ENCODE measurements at places on chromosomes 1 and 21.

- no peak for DNase-seq
These were observed 78.9 kb upstream of the SLC45A1 start for GRCh38 chr1:8239039-8239305.

GRCh38 chr1:154867064-154867825 lies 2.8 kb downstream of the KCNN3 start:
- no peak for DNase-seq

DNA sequence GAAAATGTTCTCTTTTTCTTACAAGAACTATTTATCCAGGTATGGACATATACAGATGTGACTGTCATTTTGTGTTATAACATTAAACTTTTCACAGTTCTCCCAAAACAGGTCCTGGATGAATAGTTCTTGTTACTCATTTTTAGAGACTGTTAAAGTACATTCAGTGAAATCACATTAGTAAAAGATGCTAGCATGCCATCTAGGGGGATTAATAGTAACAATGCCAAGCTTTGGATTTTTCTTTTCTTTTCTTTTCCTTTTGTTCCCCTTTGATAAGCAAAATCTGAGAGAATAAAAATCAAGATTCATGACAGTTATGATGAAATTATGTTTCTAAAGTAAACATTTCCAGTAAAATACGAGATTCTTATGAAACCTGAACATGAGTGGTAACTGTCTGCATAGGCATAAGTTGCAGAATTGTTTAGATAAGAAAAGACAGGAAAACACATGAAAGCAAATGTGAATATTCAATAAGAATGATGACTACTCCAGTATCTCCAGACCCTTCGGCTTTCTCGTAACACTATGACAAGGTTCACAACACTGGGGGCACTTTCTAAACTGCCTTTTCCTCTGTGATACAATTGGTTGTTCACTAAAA lies 77.5 kb downstream of the TPR start:
- DNase-seq: no peak

DNA sequence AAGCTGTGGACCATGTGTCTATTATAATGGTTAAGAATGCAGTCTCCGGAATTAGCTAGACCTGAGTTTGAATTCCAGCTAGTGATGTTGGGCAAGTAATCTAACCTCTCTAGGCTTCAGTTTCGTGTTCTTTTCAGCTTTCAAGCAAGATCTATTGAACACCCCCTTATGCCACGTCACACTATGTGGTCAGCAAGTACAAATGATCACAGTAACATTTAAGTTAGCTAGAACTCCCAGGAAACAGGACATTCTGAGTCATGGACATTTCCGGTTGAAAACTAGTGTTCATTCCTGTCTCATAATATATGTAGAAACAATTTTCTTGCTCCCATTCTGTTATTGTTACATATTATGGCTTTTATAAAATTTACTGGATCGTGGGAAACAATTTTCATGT lies 34.0 kb upstream of the NHLH2 start:
- DNase-seq: no peak

DNA sequence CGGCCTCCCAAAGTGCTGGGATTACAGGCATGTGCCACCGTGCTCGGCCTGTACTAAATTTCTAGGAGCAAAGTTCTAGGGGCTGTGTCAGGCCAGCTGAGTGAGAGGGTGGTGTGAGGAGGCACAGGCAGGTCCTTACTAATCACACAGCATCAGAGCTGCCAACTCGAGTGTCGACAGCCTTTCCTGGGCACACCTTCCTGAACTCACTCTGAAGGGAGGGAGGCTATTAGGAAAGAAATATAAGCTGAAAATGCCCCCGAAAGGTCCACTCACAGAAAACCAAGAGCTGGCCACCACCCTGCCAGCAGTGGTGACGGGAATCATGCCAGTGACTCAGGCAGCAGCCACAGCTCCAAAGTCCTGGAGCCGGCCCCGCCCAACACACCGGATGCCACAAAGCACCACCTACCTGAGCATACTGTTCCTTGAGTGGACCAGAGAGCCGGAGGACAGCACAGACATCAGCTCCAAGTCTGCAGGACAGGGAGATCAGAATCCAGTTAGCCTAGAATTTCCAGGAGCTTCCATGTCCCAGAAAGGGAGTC lies 4.5 kb downstream of the PMVK start:
- no peak for DNase-seq

DNA sequence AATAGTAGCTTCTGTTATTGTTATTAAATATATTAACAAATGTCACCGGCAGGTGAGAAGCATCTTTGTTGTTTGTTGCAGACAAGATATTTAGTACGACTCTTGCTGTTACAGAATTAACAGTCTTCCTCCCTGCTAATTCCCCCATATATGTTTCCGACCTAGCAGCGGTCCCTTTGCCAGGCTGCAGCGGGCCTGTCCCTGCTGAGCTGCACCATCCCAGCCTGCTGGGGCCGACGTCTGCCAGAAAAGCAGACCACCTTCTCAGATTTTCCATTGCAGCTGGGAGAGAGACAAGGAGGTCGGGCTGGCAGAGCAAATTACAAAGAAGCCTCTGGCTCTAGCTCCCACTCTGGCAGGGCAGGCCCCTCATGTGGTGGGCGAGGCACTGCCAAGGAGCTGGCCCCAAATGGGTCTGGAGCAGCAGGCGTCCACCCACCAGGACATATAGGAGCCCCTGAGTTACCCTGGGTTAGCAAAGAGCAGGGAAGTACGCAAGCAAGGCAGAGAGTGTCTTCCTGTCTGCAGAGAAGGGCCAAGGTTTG lies 142.7 kb downstream of the FOXD2 start:
- DNase-seq: no peak

GRCh38 chr1:87131809-87132283 lies 196.8 kb upstream of the LMO4 start:
- peak; percentile 63 for DNase-seq

- no peak for DNase-seq
These were observed 135.6 kb upstream of the SYT6 start for GRCh38 chr1:114289306-114289705.

DNA sequence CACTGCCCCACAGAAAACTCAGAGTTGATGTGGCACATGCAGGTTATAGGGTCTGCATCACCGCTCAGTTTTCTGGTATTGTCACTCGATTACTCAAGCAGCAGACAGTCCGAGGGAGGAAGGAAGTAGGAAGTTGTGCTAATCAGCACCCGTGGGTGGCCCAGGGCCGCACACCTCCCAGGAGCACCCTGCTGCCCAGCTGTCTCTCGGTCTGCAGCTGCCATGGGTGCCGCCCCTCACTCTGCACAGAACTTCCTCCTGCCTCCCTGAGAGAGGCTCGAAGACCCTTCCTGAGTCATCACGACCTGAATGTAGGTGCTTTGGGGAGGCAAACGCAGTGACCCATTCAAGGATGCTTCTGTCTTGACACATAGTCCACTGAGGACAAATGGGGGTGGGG lies 4.2 kb upstream of the TFF3 start:
- no peak for DNase-seq

DNA sequence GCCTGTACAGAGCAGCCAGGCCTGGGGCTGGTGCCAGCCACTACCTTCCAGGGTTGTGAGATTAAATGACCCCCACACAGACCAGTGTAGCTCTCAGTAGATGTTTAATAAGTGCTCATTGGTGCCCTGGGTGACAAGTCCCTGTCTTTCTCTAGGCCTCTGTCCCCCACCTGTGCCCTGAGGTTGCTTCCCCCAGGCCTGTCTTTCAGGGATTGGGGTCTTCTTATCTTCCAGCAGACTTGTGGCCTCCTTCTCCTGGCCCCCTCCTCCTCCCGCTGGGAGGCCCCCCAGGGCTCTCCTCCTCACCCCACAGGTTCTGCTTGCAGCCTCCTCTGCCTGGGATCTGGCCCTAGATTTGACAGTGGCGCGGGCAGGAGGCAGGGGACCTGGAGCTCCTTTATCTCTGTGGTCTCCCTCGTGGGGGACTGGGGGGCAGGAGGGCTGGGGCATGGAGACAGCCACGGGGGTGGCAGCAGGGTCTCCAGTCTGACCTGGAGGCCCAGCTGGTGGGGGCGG lies 40.3 kb downstream of the EPHA2 start:
- no peak for DNase-seq

DNA sequence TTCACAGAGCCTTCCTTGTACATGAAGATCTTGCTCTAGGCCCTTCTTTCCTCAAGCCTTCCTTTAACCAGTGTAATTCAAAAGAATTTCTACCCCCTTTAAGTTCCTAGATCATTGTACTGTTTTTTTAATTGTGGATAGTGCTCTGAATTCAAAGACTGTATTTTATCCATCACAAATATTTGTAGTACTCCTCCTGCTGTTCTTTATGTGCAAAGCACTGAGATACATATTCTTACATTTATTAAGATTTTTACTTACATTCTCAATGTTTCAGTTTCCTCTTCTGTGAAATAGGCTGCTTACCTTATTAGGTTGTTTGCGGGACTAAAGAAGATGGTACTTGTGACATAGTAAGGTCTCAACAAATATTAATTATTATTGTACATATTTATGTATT lies 168.8 kb upstream of the PDE4B start:
- DNase-seq: no peak

DNA sequence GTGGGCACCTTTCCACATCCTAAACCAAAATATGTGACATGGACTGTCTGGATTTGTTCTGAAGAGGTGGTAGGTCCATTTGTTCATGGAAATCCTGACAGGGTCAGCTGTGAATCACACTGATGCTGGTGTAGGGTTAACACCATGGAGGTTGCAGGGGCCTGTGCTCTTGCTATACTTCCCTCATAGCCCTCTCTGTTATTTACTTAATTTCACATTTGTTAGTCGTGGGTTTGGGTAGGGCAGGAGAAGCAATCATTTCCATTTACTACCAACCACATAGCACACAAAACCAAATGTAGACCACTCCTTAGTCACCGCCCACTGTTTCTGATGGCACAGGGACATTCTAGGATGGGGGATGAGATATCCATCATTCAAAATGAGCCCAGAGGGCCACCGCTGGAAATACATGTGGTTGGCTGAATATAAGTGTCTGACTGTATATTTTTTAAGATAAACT lies 61.8 kb upstream of the POU2F1 start:
- DNase-seq: no peak

- no peak for DNase-seq
These were observed 7.2 kb downstream of the LGALS8 start for GRCh38 chr1:236530959-236531358.

GRCh38 chr1:7594002-7594713 lies 176.9 kb upstream of the VAMP3 start:
- DNase-seq: no peak

DNA sequence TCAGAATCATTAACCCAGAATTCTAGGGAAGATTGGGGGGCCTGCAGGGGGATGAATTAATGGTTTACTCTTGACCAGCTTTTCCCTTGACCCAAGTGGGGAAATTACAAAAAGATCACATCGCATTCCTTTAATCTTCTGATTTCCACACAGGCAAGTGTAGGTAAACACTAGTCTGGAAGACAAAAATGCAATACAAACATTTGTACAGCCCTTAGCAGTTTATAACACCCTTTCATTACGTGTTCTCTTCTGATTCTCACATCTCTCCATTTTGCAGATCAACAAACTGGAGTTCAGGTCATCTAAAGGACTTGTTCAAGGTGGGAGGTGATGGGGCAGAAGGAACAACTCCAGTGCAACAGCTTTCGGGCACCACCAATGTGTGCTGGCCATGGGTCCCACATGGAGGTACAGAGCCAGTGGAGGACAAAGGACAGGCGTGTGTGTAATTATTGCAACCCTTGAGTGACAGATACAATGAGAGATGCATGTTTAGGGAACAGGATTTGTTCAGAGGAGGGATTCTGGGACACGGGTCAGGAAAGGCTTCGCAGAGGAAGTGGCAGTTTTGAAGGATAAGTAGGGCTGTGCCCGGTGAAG lies 20.4 kb downstream of the ATF3 start:
- DNase-seq: no peak

DNA sequence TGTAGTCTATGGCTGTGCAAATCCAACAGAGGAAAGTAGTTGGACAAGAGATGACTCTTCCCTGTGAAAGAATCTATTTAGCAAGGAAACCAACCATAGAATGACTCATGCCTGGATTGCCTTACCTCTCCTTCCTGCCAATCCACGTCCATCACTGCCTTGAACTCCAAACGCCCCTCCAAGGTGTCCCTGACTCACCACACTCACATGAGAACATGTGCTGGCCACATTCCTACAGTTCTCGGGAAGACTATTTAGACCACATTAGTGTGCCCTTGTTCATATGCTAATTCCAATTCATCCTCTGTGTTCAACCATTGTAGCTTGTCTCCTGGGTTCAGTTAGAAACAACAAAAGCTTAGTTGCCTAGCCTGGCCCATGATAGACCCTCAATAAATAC lies 157.3 kb downstream of the SLC30A10 start:
- DNase-seq: no peak

DNA sequence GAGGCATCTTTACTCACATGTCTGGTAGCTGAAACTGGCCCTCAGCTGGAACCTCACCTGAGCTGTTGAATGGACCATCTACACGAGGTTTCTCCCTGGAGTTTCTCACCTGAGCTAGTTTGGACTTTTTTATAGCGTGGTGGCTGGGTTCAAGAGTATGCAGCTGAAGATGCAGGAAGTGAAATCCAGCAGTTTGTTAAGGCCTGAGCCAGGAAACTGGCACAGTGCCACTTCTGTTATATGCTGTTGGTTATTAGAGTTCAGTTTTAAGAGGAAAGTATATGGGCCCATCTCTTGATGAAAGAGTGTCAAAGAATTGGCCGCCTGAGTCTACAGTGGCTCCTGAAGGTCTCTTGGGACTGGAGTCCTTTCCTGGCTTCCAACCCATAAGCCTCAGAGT lies 35.6 kb downstream of the STUM start:
- DNase-seq: no peak

GRCh38 chr21:36854391-36854790 lies 112.1 kb downstream of the HLCS start:
- DNase-seq: no peak

- no peak for DNase-seq
These were observed 36.9 kb upstream of the PSMG1 start for GRCh38 chr21:39220150-39220549.

- DNase-seq: no peak
These were observed 50.9 kb upstream of the KCNJ15 start for GRCh38 chr21:38205940-38206339.

GRCh38 chr1:117821774-117822482 lies 107.5 kb downstream of the GDAP2 start:
- no peak for DNase-seq

GRCh38 chr1:87951409-87951808 lies 622.7 kb downstream of the LMO4 start:
- DNase-seq: no peak

DNA sequence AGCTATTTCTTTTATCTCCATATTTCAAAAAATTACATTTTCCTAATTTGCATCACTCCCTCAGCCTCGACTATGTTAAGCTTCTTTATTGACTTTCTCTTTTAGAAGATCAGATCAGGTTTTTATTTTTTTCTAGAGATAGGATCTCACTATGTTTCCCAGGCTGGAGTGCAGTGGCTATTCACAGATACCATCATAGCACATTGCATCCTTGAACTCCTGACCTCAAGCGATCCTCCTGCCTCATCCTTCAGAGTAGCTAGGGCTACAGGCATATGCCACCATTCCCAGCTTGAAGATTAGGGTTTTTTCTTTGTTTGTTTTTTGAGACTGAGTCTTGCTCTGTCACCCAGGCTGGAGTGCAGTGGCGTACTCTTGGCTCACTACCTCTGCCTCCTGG lies 20.1 kb downstream of the UCK2 start:
- no peak for DNase-seq

GRCh38 chr1:87052961-87053360 lies 138.5 kb downstream of the HS2ST1 start:
- DNase-seq: no peak

Measured in CD4-positive, alpha-beta T cell treated with Interleukin-6 at 100 ng/mL for 8 hours (primary cell).